ENCODE measurements at places on chromosomes 11 and 22.

DNA sequence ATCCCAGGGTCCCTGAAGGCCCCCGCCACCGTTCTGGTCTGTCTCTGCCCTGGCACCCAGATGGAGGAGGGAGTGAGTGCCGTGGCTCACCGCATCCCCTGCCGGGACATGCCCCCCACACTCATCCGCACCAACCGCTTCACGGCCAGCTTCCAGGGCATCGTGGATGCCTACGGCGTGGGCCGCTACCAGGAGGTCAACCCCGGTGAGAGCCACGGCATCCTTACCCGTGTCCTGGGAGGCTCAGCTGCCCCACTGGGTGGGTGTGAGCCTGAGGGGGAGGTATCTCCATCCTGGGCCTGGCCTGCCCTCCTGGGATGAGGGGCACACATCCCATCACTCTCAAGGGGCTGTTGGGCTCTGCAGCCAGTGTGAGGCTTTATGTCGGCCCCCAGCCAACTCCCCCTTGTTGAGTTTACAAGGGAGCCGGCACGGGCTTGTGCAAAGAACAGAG lies 6.1 kb downstream of the TCIRG1 start:
- DNase-seq, result no peak
- peaks cover 46% of the 10 kb centered on the region for H3K36me3 ChIP-seq
- no peak overlapping the region for H3K27ac ChIP-seq
- H3K4me1 ChIP-seq, result peaks cover 2% of the 10 kb centered on the region
- H3K27me3 ChIP-seq, result no peaks in the 10 kb centered on the region

- no peak overlapping the region for H3K27ac ChIP-seq
- no peaks in the 10 kb centered on the region for H3K4me1 ChIP-seq
- no peak for DNase-seq
These were observed 30.0 kb downstream of the WNT7B start for GRCh38 chr22:45946805-45947600.

GRCh38 chr11:123487157-123487744 lies 57.2 kb downstream of the GRAMD1B start:
- H3K4me3 ChIP-seq, result no peak overlapping the region
- H3K27ac ChIP-seq, result no peak overlapping the region
- DNase-seq, result no peak
- H3K36me3 ChIP-seq, result no peaks in the 10 kb centered on the region
- no peaks in the 10 kb centered on the region for H3K4me1 ChIP-seq

- H3K4me3 ChIP-seq, result no peak overlapping the region
- no peak for DNase-seq
- no peaks in the 10 kb centered on the region for H3K27me3 ChIP-seq
- H3K36me3 ChIP-seq, result no peaks in the 10 kb centered on the region
- no peaks in the 10 kb centered on the region for H3K4me1 ChIP-seq
- H3K27ac ChIP-seq, result no peak overlapping the region
These were observed 509.3 kb upstream of the TENM4 start for GRCh38 chr11:79950172-79950571.

GRCh38 chr22:25161017-25161915 lies 38.4 kb upstream of the CRYBB3 start:
- no peak overlapping the region for H3K27ac ChIP-seq
- no peak for DNase-seq
- no peaks in the 10 kb centered on the region for H3K36me3 ChIP-seq
- H3K27me3 ChIP-seq, result no peaks in the 10 kb centered on the region

- no peak overlapping the region for H3K4me3 ChIP-seq
- no peaks in the 10 kb centered on the region for H3K4me1 ChIP-seq
- H3K36me3 ChIP-seq, result no peaks in the 10 kb centered on the region
- H3K27ac ChIP-seq, result no peak overlapping the region
- peaks cover 3% of the 10 kb centered on the region for H3K27me3 ChIP-seq
These were observed 15.1 kb upstream of the WNT11 start for GRCh38 chr11:76221365-76221764.

DNA sequence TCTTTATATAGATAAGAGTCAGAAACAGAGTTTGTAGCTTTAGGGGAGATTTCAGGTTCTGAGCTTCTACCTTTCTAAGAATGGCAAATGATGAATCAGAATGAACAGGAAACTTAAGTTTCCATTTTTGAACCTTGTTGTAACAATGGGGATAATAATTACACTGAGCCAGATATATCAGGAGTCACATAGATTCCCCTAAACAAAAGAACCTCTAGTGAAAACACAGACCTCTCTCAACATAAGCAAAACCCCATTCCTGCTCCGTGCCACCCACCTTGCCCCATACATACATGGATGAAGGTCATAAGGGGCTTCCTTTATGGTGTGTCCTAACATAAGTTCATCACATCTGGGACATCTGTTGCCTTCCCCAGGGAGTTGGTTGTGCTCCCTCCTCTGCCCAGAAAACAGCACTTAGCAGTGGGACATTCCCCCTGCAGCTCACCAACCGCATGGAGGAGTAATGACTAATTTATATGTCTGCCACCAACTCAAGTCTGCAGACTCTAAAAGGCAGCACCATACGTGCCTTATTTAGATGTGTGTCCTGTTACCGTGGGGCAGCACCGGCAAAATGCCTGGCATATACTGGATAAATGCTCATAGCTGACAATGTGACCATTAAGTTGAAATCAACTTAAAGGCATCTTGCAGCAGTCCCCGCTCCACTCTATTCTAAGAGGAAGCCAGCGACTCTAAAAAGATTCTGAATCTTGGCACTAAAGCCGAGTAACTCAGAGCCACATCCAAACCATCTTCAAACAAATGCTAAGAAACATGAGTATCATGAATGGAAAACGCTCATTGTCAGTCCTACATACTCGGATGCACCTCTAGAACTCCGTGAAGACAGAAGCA lies 8.0 kb downstream of the JAML start:
- no peak overlapping the region for H3K4me3 ChIP-seq
- DNase-seq, result no peak
- H3K4me1 ChIP-seq, result no peaks in the 10 kb centered on the region

DNA sequence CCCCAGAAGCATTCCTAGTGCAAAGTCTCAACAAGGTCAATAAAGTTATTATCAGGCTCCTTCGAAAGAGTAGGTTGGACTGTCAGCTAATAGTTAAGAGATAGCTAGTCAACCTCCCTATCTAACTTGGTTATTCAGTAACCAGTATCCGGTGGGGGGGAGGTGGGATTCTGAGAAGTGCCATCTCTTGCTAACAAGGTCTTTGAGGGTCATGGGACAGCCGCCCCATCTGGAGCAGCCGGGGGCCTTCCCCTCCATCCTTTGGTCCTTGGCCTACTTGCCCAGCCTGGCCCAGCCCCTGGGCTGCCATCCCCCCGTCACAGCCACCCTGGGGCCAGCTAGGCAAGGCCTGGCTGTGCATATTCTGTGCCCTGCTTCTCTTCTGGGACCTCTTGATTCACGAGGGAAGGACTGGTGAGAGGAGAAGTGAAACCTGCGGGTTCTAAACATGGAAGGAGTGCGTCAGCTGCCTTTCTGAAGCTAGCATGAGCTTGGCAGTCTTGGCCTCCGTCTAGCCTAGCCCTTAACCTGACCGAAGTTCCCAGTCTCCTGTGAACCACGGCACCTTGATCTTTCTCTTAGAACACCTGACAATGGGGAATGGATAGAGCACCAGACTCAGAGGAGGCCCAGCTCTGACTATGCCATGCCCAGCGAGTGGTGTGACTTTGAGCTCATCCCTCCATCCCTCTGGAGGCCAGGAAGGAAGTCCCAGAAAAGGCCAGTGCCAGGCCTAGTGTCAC lies 9.3 kb downstream of the SLC37A2 start:
- no peak for DNase-seq
- no peaks in the 10 kb centered on the region for H3K36me3 ChIP-seq
- no peaks in the 10 kb centered on the region for H3K27me3 ChIP-seq
- H3K27ac ChIP-seq, result no peak overlapping the region
- H3K4me1 ChIP-seq, result peaks cover 12% of the 10 kb centered on the region
- H3K4me3 ChIP-seq, result no peak overlapping the region

- H3K4me1 ChIP-seq, result no peaks in the 10 kb centered on the region
- no peak overlapping the region for H3K27ac ChIP-seq
- H3K36me3 ChIP-seq, result no peaks in the 10 kb centered on the region
- peaks cover 21% of the 10 kb centered on the region for H3K27me3 ChIP-seq
- no peak overlapping the region for H3K4me3 ChIP-seq
These were observed 22.5 kb upstream of the ELF5 start for GRCh38 chr11:34536056-34536455.

GRCh38 chr11:105821781-105822180 lies 200.3 kb downstream of the MSANTD4 start:
- no peak for DNase-seq
- H3K27ac ChIP-seq, result no peak overlapping the region
- H3K27me3 ChIP-seq, result no peaks in the 10 kb centered on the region
- H3K4me3 ChIP-seq, result no peak overlapping the region
- no peaks in the 10 kb centered on the region for H3K4me1 ChIP-seq
- no peaks in the 10 kb centered on the region for H3K36me3 ChIP-seq

- no peaks in the 10 kb centered on the region for H3K4me1 ChIP-seq
- no peak for DNase-seq
- no peaks in the 10 kb centered on the region for H3K36me3 ChIP-seq
These were observed 10.2 kb downstream of the FIBIN start for GRCh38 chr11:27004103-27004502.

DNA sequence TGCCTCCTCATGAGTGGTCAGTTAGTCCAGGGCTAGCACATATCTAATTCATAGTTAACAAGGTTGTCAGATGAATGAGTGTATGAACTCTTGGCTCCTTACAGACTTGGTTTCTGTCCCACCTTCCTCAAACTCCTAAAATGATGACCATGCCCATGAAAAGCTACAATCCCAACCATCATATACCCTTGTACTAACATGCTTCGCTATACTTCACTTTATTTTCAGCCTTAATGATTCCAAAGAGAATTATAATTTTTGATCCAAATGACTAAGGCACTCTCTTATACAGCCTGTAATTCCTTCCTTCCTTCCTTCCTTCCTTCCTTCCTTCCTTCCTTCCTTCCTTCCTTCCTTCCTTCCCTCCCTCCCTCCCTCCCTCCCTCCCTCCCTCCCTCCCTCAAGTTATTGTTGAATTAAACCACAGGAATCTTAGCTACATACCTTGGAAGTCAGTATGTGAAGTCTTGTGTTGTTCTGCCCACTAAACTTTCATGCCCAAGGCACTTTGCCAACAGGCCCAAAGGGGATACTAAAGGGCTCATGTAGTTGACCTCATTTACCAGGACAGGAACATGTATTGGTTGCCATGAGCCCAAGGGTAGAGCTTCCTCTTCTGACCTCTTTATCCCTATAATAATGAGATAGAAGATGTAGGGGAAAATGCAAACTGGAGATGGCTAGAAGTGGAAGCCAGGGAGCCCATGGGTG lies 37.4 kb downstream of the CALCA start:
- H3K4me3 ChIP-seq, result no peak overlapping the region
- H3K27me3 ChIP-seq, result no peaks in the 10 kb centered on the region
- no peaks in the 10 kb centered on the region for H3K36me3 ChIP-seq
- no peak for DNase-seq
- H3K27ac ChIP-seq, result no peak overlapping the region

DNA sequence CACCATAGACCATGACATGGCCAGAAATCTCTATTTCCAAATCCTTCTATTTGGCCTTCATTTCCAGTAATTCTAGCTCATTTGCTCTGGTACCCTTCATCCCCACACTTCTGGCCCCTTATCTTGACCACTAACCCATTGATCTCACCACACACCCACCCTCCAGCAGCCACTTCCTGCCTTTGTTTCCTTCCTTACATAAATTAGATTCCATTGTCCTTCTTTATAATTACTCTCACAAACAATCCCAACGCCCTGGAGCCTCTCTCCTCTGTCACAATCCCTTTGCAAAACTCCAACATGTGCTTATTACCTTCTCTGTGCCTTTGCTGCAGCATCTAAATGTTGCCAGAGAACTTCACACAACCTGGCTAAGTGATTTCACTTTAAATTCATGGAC lies 14.8 kb downstream of the APLNR start:
- no peak overlapping the region for H3K27ac ChIP-seq
- no peaks in the 10 kb centered on the region for H3K4me1 ChIP-seq
- H3K4me3 ChIP-seq, result no peak overlapping the region

- H3K36me3 ChIP-seq, result no peaks in the 10 kb centered on the region
- no peak overlapping the region for H3K4me3 ChIP-seq
- peak; percentile 4 for DNase-seq
- H3K27me3 ChIP-seq, result no peaks in the 10 kb centered on the region
- H3K27ac ChIP-seq, result no peak overlapping the region
- no peaks in the 10 kb centered on the region for H3K4me1 ChIP-seq
These were observed 64.2 kb upstream of the OLFML1 start for GRCh38 chr11:7421136-7421535.

GRCh38 chr11:3109921-3110706 lies 52.9 kb upstream of the CARS1 start:
- no peaks in the 10 kb centered on the region for H3K27me3 ChIP-seq
- no peak overlapping the region for H3K4me3 ChIP-seq
- no peaks in the 10 kb centered on the region for H3K4me1 ChIP-seq

DNA sequence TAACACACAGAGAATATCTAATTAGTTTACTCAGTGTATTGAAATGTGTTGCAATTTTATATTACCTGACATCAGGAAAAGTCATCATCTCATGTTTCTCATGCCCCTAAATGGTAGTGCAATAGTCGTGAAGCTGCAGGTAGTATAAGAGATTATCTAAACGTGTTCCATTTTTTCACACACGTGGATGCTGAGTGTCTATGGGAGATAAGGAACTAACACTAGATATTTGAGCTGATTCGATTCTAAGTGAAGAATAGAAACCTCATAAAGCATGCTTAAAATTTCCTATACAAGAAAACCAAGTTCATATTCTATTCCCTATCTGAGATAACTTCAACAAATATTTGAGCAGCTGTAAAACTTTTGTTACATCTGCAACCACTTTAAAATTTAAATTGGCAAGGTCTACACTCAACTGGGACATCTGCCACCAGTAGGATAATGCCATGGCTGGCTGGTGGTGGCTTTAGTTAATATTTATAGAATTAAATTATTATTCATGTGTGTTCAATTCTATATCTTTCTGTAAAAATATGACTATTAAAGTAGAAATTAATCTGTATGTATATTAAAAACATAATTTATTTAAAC lies 388.8 kb downstream of the LUZP2 start:
- no peaks in the 10 kb centered on the region for H3K4me1 ChIP-seq
- DNase-seq, result no peak
- H3K4me3 ChIP-seq, result no peak overlapping the region

GRCh38 chr11:82763167-82763566 lies 29.5 kb upstream of the FAM181B start:
- H3K27ac ChIP-seq, result no peak overlapping the region
- H3K27me3 ChIP-seq, result no peaks in the 10 kb centered on the region
- DNase-seq, result no peak
- H3K36me3 ChIP-seq, result no peaks in the 10 kb centered on the region

- peak overlapping the region; percentile 80 for H3K27ac ChIP-seq
- DNase-seq, result peak; percentile 91
- peaks cover 13% of the 10 kb centered on the region for H3K4me1 ChIP-seq
These were observed 40.0 kb upstream of the CREB3L1 start for GRCh38 chr11:46237248-46238077.

GRCh38 chr11:119531056-119531455 lies 108.1 kb upstream of the THY1 start:
- H3K27ac ChIP-seq, result no peak overlapping the region
- no peaks in the 10 kb centered on the region for H3K4me1 ChIP-seq
- DNase-seq, result no peak
- H3K27me3 ChIP-seq, result peaks cover 15% of the 10 kb centered on the region

- H3K4me1 ChIP-seq, result peaks cover 10% of the 10 kb centered on the region
- H3K27me3 ChIP-seq, result no peaks in the 10 kb centered on the region
- H3K27ac ChIP-seq, result no peak overlapping the region
- no peak overlapping the region for H3K4me3 ChIP-seq
- no peak for DNase-seq
These were observed 1.1 kb upstream of the FXYD2 start for GRCh38 chr11:117825538-117826189.

GRCh38 chr11:28542561-28542960 lies 434.4 kb downstream of the METTL15 start:
- no peak overlapping the region for H3K27ac ChIP-seq
- no peak overlapping the region for H3K4me3 ChIP-seq
- H3K36me3 ChIP-seq, result no peaks in the 10 kb centered on the region
- no peaks in the 10 kb centered on the region for H3K27me3 ChIP-seq
- no peaks in the 10 kb centered on the region for H3K4me1 ChIP-seq
